ENCODE measurements at places on chromosomes 3 and 15.

DNA sequence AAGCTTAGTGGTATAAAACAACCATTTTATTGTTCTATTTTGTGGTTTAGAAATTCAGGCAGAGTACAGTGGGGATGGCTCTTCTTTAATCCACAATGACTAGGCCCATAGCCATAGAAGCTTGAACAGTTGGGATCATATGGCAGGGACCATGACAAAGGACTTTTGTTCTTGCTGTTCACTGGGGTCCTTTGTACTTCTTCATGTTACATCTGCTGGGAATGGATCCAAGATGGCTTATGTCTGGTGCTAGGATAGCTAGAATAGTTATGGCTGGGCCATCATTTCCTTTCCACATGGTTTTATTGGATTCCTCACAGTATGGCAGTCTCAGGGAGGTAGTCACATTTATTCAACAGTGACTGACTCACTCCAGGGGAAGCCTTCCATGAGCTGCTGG is 427.9 kb upstream of the AGTR1 start:
- DNase-seq = no peak

DNA sequence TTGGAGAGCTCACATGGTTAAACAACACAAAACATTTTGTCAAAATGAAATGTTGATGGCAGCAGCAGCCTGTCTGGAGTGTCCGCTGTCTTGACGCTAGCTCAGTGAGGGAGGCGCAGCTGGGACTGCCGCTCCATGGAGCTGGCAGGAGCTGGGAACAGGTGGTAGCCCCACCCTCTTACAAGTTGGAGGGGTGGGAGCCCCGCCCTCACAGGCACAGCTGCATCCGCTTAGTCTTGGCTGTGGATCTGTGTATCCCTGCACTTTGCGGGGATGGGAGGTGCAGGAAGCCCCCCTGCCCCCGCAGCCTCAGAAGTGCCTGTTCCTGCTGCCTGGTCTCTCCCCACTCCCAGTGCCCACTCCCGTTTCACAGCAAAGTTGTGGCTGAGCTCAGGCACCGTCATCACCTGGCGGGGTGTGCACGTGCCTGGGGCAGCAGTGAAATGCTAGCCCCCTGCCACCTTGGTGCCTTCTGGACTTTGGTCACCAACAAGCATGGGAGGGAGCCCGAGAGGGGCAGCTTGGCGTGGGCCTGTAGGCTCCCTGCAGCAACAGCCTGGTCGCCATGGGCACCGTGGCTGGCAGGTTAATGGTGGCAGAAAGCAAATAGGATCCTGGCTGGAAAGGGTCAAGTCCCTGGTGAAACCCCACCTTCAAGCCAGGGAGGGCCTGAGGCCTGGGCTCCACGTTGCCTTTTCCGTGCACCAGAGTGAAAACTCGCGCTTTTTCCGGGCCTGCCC is 53.8 kb upstream of the CADM2 start:
- no peak for DNase-seq

- DNase-seq = no peak
These were observed 5.4 kb upstream of the SEC11A start for GRCh38 chr15:84721371-84721770.

GRCh38 chr3:151276687-151277042 is 1.7 kb downstream of the P2RY14 start:
- no peak for DNase-seq

- no peak for DNase-seq
These were observed 161.3 kb downstream of the KLF13 start for GRCh38 chr15:31487811-31488436.

DNA sequence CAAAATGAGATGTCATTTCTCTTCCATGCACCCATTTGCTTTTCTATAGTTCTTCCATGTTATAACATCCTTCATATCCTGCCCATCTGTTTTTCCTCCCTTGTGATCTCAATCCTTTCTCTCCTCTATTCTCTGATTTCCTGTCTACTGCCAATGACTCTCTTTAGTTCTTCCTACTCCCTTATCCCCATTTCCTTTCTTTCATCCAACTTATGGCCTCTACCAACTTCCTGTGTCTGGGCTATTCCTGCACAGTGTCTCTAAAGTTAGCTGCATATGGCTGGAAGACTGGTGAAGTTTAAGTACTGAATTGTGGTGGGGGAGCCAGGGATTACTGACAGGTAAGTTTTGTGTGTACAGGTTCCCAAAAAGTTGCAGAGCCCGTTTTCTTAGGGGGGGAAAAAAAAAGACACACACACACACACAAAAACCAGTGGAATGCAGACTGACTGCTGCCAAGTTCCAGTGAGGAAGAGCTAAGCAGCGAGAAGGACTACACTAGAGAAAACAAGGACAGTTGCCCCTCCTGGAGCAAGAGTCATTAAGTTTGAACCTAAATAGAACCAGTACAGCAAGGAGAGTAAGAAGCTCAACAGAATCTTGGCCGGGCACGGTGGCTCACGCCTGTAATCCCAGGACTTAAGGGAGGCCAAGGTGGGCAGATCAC is 28.8 kb downstream of the XRN1 start:
- DNase-seq = no peak

DNA sequence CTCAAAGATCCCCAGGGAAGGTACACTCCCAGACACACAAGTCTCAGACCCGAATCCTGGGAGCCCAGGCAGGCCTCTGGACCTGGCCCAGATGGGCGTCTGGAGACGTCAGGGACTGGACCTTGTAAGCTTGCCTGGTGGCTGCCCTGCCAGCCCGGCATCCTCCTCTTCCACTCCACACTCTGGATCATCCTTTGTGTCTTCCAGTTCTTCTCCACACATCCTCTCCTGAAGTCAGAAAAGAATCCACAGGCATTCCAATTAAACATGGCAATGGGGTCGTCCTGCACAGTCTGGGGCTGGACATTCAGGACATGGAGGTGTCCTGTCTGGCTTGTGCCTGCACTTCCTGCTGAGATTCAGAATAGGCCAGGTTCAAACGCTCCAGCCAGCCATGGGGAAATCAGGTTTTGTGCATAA is 208.8 kb upstream of the IGF1R start:
- no peak for DNase-seq

- no peak for DNase-seq
These were observed 9.1 kb upstream of the DAZL start for GRCh38 chr3:16614033-16615031.

DNA sequence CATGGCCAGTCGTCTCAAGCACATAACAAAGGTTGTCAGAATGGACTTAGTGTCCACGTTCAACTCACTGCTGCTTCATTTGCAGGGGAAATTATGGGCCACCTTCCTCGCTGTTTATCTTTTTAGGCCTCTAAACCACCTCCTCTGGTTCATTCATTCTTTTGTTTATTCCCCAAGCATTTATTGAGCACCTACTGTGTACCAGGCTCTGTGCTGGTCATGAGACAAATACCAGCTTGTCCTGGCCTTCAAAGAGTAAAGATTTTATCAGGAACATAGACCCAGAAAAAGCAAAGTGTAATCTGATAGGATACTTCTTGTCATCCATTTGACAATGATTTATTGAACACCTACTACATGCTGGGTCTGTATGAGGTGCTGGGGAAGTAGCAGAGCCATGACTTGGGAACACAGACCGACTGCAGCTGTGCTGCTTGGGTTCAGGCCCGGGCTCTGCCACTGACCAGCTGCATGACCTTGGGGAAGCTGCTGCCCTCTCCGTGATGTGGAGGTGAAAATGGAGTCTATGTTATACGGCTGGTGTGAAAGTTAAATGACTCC is 63.4 kb upstream of the SLC6A6 start:
- no peak for DNase-seq

Measured in smooth muscle cell of the brain vasculature (primary cell).